ENCODE measurements at places on chromosomes 12 and 14. TPM values are rescaled to one million over a fixed set of nuclear protein-coding genes. Genes with fewer than 3 reads are reported as not detected.

The NEDD1 gene
- total RNA-seq: 19.0 TPM

The KRT75 gene
- total RNA-seq: not detected

The PROX2 gene
- total RNA-seq: not detected

The TEX52 gene
- not detected for total RNA-seq

The ARF3 gene
- total RNA-seq: 65.2 TPM

The TMPRSS12 gene
- total RNA-seq: not detected

- no peaks in the 10 kb centered on the region for H3K27me3 ChIP-seq
- H3K27ac ChIP-seq: no peak overlapping the region
- no peak for DNase-seq
- H3K4me1 ChIP-seq: no peaks in the 10 kb centered on the region
Measured at GRCh38 chr14:41362139-41362538, 244.5 kb upstream of the LRFN5 start.

DNA sequence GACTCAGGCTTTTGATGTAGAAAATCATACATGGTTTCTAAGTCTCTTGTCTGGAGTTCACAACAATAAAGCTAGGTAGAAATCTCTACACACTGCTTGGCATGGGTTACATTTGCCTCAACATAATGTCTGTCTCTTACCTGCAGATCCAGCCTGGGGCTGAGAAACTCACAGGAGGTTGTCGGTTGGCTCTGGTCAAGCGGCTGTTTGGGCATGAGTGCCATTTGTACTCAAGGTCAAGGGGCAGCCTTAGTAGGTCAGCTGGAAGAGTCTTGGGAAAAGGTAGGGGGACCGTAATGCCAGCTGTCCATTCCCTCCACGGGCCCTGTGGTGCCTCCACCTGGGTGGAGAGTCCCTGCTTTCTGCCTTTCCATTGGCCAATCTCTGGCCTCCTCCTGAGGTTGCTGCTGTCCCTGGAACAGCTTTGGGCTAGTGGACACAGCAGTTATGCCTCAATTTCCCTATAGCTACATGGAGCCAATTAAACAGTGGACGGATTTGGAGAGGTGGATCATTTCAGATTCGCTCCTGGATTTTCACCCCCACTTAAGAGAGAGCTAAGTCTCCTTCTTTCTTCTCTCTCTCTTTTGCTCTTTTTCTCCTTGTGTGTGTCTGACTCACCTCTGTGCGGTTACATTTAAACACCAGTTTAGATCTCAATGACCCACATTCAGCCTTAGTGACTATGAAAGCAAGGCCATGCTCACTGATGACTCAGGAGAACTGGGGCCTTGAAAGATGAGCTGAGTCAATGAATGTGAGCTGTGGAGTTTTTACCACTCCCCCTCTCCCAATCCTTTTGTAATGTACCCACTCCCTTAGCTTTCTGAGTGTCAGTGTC, 132.8 kb upstream of the HIF1A start:
- DNase-seq: no peak
- no peak overlapping the region for H3K4me3 ChIP-seq
- no peaks in the 10 kb centered on the region for H3K36me3 ChIP-seq

- peak overlapping the region; percentile 64 for H3K27ac ChIP-seq
- no peaks in the 10 kb centered on the region for H3K36me3 ChIP-seq
- no peak overlapping the region for H3K4me3 ChIP-seq
Measured at GRCh38 chr14:71380271-71380670, 473.0 kb downstream of the PCNX1 start.

DNA sequence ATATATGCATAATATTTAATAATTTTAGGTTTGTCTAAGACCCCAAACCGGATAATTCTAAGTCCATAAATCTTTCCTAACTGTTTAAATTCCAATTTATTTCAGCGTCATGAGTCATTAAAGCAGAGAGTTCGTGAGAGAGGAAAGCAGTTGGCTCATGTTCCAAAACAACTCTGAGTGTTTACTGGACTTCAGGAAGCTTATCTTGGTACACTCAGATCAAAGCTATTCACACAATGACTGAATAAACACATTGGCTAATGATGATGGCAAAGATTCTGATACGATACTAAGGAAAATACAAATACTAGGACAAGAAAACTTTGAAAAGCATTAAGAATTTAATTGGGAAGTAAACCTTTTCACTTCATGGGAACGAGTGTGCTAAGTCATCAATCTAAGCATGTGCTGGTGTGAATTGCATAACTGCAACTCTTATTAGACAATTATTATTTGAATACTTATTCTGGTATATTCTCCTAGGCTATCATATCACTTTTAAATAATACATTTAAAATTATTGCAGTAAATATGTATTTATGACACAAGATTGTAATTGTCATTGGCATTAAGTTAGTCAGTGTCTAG, 34.8 kb upstream of the CLEC14A start:
- H3K4me3 ChIP-seq: no peak overlapping the region
- H3K4me1 ChIP-seq: no peaks in the 10 kb centered on the region
- H3K36me3 ChIP-seq: no peaks in the 10 kb centered on the region
- no peaks in the 10 kb centered on the region for H3K27me3 ChIP-seq
- no peak overlapping the region for H3K27ac ChIP-seq

GRCh38 chr14:89856871-89857345, 97.6 kb downstream of the EFCAB11 start:
- no peaks in the 10 kb centered on the region for H3K27me3 ChIP-seq
- no peak overlapping the region for H3K27ac ChIP-seq
- H3K4me1 ChIP-seq: no peaks in the 10 kb centered on the region
- H3K36me3 ChIP-seq: no peaks in the 10 kb centered on the region
- no peak for DNase-seq

- H3K4me3 ChIP-seq: no peak overlapping the region
- no peaks in the 10 kb centered on the region for H3K27me3 ChIP-seq
- H3K36me3 ChIP-seq: no peaks in the 10 kb centered on the region
- H3K4me1 ChIP-seq: no peaks in the 10 kb centered on the region
- no peak overlapping the region for H3K27ac ChIP-seq
Measured at GRCh38 chr14:32426586-32427388, 97.7 kb downstream of the AKAP6 start.

- H3K4me1 ChIP-seq: peaks cover 41% of the 10 kb centered on the region
- no peaks in the 10 kb centered on the region for H3K36me3 ChIP-seq
- H3K27ac ChIP-seq: peak overlapping the region; percentile 83
- no peak for DNase-seq
Measured at GRCh38 chr14:68953196-68953555, 25.9 kb downstream of the ACTN1 start.

- H3K27me3 ChIP-seq: no peaks in the 10 kb centered on the region
- no peak overlapping the region for H3K27ac ChIP-seq
- H3K36me3 ChIP-seq: no peaks in the 10 kb centered on the region
- no peaks in the 10 kb centered on the region for H3K4me1 ChIP-seq
- DNase-seq: no peak
- H3K4me3 ChIP-seq: no peak overlapping the region
Measured at GRCh38 chr14:29608861-29609260, 318.8 kb downstream of the PRKD1 start.

GRCh38 chr14:75522224-75522982, at the start of gene BATF:
BATF (plus strand) TSS chr14:75522469; CDS start chr14:75522683, 214 bp downstream.
- H3K27ac ChIP-seq: peak within 1 kb of the TSS; percentile 83
- H3K27me3 ChIP-seq: no peaks in the 10 kb centered on the region
- peak within 1 kb of the TSS; percentile 37 for H3K4me3 ChIP-seq
- no peaks in the 10 kb centered on the region for H3K4me1 ChIP-seq

DNA sequence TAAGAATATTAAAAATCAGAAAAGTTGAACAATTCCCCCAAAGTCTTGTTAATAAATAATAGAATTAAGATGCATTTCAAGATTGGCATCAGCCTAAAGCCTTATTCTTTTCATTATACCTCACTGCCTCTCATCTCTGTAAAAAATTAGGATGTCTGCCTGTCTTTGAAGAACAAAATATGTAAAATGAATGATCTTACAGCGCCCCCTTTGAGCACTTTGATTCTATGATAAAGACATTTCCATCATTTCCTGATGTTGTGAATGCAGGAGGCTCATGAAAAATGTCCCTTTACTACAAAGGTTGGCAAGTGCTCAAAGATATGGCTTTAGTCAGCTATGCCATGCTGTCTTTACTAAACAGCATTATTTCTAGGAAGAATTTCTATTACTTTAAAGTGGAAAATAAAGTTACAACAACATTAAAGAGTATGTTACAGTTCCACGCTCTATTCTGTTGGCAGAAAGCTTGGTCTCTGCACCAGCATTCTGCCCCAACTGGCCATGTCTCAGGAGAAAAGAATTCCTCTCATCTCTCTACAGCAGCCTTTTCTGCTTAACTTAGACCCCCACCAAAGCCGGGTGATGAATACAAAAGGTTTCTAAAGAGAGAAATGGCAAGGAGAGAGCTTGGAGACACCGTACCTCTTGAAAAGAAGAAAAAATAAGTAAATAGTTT, 95.1 kb downstream of the LLPH start:
- no peak for DNase-seq
- no peaks in the 10 kb centered on the region for H3K4me1 ChIP-seq
- H3K27ac ChIP-seq: no peak overlapping the region
- H3K36me3 ChIP-seq: no peaks in the 10 kb centered on the region
- no peak overlapping the region for H3K4me3 ChIP-seq
- H3K27me3 ChIP-seq: no peaks in the 10 kb centered on the region

DNA sequence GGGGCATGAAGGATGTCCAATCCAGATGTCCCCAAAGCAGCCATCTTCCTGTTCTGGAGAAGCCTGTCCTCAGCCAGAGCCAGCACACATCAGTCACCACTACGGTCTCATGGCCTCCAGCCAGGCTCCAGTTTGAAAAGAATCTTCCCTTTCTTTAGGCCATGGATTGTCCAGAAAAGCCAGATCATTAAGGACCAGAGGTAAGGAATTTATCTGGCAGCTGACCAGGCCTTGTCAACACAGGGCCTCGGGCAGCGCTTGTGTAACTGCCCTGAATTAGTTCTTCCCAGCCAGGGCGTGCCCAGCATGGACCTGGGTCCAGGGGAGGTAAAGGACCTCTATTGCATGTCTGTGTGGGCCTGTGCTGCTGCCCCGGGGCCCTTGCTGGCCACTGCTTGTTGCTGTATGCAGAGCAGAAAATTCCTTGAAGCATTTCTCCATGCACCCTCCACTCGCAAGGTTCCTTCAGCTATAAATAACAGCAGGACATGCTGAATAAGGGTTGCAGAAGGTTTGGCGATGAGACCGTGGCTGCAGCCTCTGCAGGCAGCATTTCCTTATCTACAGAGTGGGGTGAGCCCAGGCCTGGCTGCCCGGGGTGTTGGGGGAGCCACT, 21.7 kb upstream of the VPS37B start:
- no peaks in the 10 kb centered on the region for H3K4me1 ChIP-seq
- H3K4me3 ChIP-seq: no peak overlapping the region
- H3K36me3 ChIP-seq: no peaks in the 10 kb centered on the region
- peak; percentile 86 for DNase-seq

GRCh38 chr12:28963554-28963953, 185.5 kb upstream of the FAR2 start:
- H3K27ac ChIP-seq: no peak overlapping the region
- H3K4me1 ChIP-seq: no peaks in the 10 kb centered on the region
- no peak for DNase-seq
- H3K27me3 ChIP-seq: no peaks in the 10 kb centered on the region

GRCh38 chr12:125639826-125640225, 574.6 kb downstream of the AACS start:
- H3K27ac ChIP-seq: no peak overlapping the region
- no peaks in the 10 kb centered on the region for H3K36me3 ChIP-seq
- H3K27me3 ChIP-seq: no peaks in the 10 kb centered on the region
- no peak overlapping the region for H3K4me3 ChIP-seq
- no peaks in the 10 kb centered on the region for H3K4me1 ChIP-seq
- no peak for DNase-seq

GRCh38 chr12:34401659-34402227, 379.4 kb downstream of the ALG10 start:
- DNase-seq: peak; percentile 31
- H3K4me1 ChIP-seq: no peaks in the 10 kb centered on the region
- no peak overlapping the region for H3K27ac ChIP-seq
- H3K27me3 ChIP-seq: no peaks in the 10 kb centered on the region

- no peak overlapping the region for H3K27ac ChIP-seq
- no peak overlapping the region for H3K4me3 ChIP-seq
- DNase-seq: no peak
- peaks cover 60% of the 10 kb centered on the region for H3K27me3 ChIP-seq
- no peaks in the 10 kb centered on the region for H3K4me1 ChIP-seq
Measured at GRCh38 chr12:6703631-6704030, 3.0 kb upstream of the PIANP start.

- no peak overlapping the region for H3K27ac ChIP-seq
- DNase-seq: no peak
- H3K4me3 ChIP-seq: no peak overlapping the region
- H3K36me3 ChIP-seq: no peaks in the 10 kb centered on the region
- H3K4me1 ChIP-seq: no peaks in the 10 kb centered on the region
Measured at GRCh38 chr12:180445-180844, 33.5 kb downstream of the SLC6A12 start.

DNA sequence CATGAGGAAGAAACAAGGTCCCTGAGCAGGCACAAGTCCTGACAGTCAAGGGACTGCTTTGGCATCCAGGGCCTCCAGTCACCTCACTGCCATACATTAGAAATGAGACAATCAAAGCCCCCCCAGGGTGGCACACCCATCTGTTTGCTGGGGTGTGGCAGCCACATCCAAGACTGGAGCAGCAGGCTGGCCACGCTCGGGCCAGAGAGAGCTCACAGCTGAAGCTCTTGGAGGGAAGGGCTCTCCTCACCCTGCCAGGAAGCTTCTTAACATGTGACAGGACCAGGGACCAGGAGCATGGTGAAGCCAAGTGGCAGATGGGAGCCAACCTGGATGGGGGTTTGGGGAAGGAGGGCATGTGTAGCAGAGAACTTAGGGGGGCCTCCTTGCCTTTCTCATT, 10.0 kb downstream of the CACNB3 start:
- no peaks in the 10 kb centered on the region for H3K27me3 ChIP-seq
- H3K27ac ChIP-seq: no peak overlapping the region
- H3K4me1 ChIP-seq: no peaks in the 10 kb centered on the region
- H3K36me3 ChIP-seq: peaks cover 7% of the 10 kb centered on the region
- no peak for DNase-seq
- H3K4me3 ChIP-seq: no peak overlapping the region

GRCh38 chr12:43978556-43978955, 142.7 kb downstream of the TMEM117 start:
- H3K27me3 ChIP-seq: no peaks in the 10 kb centered on the region
- no peaks in the 10 kb centered on the region for H3K36me3 ChIP-seq
- no peak overlapping the region for H3K4me3 ChIP-seq

DNA sequence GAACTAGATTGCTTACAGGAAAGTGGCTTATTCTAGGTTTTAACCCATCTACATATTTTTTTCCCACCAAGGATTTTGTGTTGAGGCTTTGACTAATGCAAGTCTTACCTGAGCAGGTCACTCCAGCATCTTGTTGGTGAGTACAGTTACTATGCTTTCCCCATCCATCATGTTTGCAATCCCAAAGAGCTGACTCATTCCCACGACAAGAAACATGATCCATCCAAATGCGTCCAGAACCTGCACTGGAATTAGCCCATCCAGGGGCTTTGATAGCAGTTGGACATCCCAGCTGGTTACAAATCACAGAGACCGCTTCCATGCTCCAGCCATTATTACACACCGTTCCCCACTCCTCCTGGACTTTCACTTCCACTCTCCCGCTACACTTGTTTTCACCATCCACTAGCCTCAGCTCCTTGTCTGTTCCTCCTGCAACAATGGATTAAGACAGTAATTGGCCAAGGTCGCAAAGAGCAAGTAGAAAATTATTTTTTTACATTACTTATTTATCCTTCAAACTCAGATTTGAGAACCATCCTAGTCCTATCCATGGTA, 2.5 kb downstream of the CD163 start:
- H3K4me3 ChIP-seq: peak overlapping the region; percentile 15
- H3K36me3 ChIP-seq: no peaks in the 10 kb centered on the region
- no peak overlapping the region for H3K27ac ChIP-seq
- DNase-seq: no peak

- H3K27ac ChIP-seq: peak overlapping the region; percentile 80
- no peak for DNase-seq
Measured at GRCh38 chr14:68651075-68651474, 141.8 kb downstream of the ZFP36L1 start.

- H3K4me3 ChIP-seq: no peak overlapping the region
- DNase-seq: no peak
- H3K36me3 ChIP-seq: no peaks in the 10 kb centered on the region
- H3K27me3 ChIP-seq: no peaks in the 10 kb centered on the region
- no peaks in the 10 kb centered on the region for H3K4me1 ChIP-seq
Measured at GRCh38 chr14:102370305-102370809, 7.6 kb downstream of the TECPR2 start.
